ENCODE measurements at places on chromosomes 7 and 10.
A peak's percentile ranks its signal among the peaks of the same experiment; 100 is the strongest.

DNA sequence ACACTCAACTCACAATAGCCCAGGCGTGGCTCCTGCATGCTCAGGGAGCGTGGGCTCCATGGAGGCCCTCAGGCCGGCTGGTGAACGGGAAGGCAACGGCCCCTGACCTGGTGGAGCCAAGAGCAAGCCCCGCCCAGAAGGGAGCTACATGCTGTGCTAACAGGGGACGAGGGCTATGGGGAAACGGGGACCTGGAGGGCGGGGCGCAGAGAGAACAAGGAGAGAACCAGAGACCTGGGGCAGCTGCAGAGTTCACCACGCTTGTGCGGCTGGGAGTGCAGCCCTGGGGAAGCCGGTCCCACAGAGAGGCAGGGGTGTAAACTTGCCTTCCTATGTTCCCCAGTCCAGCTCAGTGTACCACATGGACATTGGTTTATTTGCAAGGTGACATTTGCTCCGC lies 69.2 kb upstream of the PPP2R2D start:
- DNase-seq, result no peak

DNA sequence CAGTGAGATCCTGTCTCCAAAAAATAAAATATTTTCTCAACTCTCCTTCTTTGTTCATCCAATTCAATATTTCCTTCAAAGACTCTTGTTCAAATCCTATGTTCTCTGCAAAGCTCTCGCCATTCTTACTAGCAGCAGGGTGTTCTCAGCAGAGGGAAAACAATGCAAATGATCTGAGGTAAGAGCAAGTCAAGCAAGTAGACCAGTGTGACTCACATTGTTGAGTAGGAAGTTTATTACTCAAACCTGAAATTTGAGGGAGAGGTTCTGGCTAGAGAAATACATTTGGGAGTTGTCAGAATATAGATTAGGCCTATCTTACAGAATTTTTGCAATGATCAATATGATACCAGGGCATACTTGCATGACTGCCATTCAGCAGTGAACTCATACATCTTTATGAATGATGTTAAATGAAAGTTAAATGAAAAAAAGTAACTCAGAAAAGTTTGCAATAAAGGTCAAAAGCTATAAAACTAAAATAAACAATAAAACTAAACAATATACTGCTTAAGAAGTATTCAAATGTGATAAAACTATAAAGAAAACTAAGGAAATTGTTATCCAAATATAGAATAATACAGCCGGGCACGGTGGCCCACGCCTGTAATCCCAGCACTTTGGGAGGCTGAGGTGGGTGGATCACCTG lies 5.8 kb downstream of the IDE start:
- peak; percentile 9 for DNase-seq

GRCh38 chr7:84237533-84238173 lies 43.1 kb upstream of the SEMA3A start:
- DNase-seq, result no peak

DNA sequence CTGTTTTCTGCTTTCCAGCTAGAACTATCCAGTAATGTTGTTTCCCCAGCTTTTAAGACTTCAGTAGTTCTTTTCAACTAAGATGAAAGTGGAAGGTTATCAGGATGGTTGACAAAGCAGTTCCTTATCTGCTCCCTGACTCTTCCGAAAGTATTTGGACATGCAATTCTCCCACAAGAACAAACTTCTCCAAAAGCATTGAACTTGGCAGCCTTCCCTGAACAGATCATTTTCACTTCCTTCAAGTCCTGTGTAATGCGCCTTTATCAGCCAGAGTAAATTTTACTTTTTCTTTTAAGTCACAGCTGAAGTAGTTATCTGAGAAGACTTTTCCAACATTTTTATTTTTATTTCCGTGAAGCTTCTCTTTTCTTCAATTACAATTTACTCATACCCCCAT lies 39.7 kb downstream of the CDC14C start:
- no peak for DNase-seq

GRCh38 chr7:36962367-36962766 lies 238.1 kb upstream of the AOAH start:
- no peak for DNase-seq

DNA sequence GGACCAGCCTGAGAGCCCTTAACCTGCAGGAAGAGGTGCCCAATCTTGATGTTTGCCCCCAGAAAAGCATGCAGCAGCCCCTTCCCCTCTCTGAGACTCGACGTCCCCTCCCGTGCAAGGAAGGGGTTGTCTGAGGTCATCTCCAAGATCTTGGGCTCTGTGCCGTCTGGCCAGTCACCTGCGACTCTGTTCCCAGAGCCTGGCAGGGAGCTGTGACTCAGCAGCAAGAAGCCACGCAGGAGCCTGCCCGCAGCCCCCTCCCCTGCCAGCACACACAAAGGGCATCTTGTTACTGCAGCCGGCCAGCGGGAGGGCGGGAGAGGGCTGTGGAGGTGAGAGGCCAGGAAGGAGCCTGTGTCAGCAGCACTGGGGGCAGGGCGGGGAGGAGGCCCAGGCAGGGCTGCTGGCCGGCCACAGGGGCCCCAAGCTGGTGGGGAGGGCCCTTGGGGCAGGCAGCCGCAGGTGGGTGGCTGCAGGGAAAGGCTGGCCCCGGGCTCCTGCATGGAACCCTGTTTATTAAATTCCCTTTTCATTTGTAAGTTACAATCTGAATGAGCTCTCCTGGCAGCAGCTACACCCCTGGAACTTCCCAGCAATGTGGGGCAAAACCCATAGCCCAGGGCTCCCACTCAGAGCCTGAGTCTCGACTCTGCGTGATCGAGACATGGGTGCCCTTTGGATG lies 103.7 kb upstream of the ZMIZ1 start:
- peak; percentile 80 for DNase-seq

- no peak for DNase-seq
Observed at GRCh38 chr7:77699056-77699455, 2.8 kb downstream of the RSBN1L start.

GRCh38 chr7:96069401-96069800 lies 252.5 kb downstream of the SLC25A13 start:
- DNase-seq, result no peak

DNA sequence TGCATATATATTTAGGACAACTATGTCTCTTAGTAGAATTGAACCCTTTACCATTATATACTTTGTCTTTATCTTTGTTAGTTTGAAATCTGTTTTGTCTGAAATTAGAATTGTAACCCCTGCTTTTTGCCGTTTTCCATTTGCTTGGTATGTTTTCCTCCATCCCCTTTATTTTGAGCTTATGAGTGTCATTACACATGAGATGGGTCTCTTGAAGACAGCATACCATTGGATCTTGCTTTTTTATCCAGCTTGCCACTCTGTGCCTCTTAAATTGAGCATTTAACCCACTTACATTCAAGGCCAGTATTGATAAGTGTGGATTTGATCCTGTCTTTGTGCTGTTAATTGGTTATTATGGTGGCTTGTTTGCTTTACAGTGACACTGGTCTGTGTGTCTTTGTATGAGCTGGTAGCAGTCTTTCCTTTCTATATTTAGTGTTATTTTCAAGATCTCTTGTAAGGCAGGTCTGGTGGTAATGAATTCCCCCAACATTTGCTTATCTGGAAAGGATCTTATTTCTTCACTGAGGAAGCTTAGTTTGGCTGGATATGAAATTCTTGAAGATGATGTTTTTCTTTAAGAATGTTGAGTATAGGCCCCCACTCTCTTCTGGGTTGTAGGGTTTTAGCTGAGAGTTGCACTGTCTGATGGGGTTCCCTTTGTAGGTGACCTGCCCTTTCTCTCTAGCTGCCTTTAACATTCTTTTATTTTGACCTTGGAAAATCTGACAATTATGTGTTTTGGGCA lies 149.5 kb downstream of the AHR start:
- no peak for DNase-seq

DNA sequence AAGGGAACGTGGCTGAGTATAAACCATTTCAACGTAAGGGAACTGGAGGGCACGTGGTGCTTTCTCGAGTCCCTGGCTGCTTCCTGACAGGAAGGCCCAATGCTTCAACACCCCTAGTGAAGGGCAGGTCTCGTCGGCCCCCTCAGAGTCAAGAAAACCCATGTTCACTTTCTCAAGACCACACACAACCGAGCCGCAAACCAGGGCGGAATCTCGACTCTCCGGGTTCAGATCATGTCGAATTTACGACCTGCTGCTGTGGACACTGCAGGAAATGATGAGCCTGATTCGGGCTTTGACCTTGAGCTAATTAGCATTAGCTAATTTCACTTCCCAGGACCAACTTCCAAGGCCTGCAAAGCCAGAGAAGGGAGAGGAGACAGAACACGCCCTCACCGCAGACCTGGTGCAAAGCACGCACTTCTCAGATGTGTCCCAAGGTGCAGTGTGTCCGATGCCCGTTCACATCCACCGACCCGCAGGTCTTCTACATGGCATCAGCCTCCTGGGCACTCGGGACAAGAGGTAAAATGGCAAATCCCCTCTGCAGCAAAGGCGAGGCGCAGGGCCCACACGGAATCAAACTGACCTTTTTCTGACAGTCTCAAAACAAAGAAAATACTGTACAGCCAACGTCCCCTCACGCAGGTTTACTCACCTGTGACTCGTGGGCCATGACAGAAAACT lies 94.7 kb downstream of the DIP2C start:
- DNase-seq, result no peak

DNA sequence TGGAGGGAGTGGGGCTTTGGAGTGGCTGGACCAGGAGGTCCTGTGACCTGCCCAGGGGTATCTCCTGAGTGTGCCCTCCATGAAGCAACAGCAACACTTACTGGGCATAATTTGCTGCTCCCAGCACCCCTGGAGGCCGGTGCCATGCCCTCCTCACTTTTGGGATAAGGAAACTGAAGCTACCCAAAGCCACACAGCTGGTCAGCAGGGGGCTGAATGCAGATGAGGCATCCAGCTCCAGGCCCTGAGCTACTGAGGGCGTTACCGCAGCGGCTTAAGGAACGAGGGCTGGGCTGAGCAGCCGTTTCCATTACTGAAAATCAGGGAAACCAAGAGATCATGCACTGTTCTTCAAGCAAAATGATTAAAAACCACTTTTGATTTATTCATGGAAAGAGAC lies 408.9 kb downstream of the GLRX3 start:
- no peak for DNase-seq

- peak; percentile 49 for DNase-seq
Observed at GRCh38 chr10:109966961-109967738, 40.6 kb upstream of the ADD3 start.

DNA sequence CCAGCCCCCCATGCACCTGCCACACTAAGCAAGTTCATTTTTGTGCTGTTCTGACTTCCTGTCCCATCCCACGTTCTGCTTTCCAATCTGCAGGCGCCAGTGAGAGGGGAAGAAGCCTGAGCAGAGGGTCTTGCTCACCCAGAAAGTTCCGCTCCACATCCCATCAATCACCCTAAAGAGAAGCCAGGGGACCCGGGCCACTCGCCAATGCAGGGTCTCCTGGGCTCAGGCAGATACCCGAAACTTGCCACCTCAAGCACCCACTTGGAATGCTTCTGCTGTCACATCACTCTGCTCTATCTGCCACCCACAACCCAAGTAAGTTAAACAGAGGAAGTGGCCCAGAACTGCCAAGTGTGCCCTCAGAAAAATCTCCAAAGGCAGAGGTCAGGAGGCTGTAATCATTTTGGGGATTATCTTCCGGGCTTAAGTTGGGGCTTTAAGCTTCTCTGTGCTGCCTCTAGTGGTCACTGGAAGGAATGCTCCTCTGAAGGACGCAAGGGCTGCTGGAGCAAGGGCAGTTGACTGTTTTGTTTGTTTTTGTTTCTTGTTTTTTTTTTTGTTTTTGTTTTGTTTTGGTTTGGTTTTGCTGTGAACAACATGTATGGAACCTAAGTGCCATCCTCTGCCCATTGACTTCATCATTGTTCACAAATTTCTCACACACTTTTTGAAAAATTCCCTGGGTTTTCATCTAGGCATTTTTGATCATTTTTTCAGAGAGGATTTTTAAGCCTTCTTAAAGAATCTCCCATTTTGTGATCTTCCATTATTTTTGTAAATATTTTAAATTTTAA lies 25.5 kb downstream of the PRR15 start:
- DNase-seq, result peak; percentile 61

GRCh38 chr10:75342397-75342796 lies 59.2 kb downstream of the ZNF503 start:
- no peak for DNase-seq

DNA sequence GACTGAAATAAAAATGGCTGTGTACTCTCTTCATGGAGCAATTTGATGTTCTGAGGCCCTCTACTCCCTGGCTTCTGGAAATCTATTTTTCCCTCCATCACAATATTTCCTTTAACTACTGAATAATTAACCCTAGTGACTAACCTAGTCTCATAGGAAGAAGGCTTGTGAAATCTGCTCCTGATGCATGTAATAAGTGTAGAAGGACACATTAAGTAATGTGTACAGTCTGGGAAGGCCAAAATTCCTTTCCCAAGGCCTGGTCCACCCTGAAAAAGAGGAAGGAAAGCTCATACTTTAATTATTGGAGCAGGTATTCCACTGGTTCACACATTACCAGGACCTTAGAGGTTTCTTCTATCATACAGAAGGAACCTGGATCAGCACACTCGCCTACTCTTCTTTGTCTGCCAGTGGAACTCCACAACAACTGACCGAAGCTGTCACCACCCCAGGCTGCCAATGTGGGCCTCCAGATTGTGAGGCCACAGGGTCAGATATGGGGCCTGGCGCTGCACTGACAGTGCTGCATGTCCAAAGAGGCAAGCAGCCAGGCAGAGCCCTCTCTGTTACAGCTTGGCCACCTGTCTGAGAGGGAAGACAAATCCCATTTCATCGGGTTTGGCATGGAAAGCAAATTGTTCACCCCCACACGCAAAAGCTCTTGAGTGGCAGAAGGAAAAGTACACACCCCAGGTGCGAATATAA lies 54.4 kb upstream of the FAM133B start:
- DNase-seq, result no peak

- DNase-seq, result no peak
Observed at GRCh38 chr7:142352543-142352942, 94.7 kb upstream of the PRSS58 start.

- DNase-seq, result no peak
Observed at GRCh38 chr7:142334236-142334635, 76.4 kb upstream of the PRSS58 start.

GRCh38 chr10:98470850-98471249 lies 24.1 kb upstream of the HPS1 start:
- no peak for DNase-seq

GRCh38 chr7:22576612-22577469 lies 76.9 kb upstream of the STEAP1B start:
- DNase-seq, result no peak

DNA sequence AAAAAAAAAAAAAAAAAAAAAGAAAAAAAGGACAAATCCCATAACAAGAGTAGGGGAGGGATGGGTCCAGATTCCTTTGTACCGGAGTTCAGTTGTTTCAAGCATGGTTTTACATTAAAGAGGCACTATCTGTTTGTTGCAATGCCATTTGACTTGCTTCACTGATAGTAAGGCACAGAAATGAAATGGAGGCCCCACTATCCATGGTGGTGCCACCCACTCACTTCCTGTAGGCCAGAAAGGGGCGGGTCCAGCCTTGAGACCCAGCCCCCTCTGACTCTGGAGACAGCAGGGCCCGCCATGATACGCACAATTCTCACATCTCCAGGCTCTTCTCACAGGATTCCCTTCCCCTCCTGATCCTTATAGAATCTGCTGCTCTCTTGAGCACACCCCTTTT lies 100.0 kb downstream of the CLEC2L start:
- no peak for DNase-seq

GRCh38 chr10:102410429-102411073 lies 8.0 kb downstream of the PSD start:
- DNase-seq, result peak; percentile 73

Data from hepatocyte (in vitro differentiated cells).